ENCODE measurements at places on chromosomes 11 and 22.

GRCh38 chr11:86408845-86409244, 34.2 kb downstream of the CCDC81 start:
- no peak overlapping the region for H3K4me3 ChIP-seq
- DNase-seq = peak; percentile 74
- H3K4me1 ChIP-seq = no peaks in the 10 kb centered on the region
- no peaks in the 10 kb centered on the region for H3K36me3 ChIP-seq
- H3K27me3 ChIP-seq = no peaks in the 10 kb centered on the region
- H3K27ac ChIP-seq = no peak overlapping the region

- H3K4me1 ChIP-seq = peaks cover 14% of the 10 kb centered on the region
- no peaks in the 10 kb centered on the region for H3K27me3 ChIP-seq
- peaks cover 23% of the 10 kb centered on the region for H3K36me3 ChIP-seq
- H3K4me3 ChIP-seq = no peak overlapping the region
Measured at GRCh38 chr11:66539870-66540213, 6.0 kb downstream of the ZDHHC24 start.

DNA sequence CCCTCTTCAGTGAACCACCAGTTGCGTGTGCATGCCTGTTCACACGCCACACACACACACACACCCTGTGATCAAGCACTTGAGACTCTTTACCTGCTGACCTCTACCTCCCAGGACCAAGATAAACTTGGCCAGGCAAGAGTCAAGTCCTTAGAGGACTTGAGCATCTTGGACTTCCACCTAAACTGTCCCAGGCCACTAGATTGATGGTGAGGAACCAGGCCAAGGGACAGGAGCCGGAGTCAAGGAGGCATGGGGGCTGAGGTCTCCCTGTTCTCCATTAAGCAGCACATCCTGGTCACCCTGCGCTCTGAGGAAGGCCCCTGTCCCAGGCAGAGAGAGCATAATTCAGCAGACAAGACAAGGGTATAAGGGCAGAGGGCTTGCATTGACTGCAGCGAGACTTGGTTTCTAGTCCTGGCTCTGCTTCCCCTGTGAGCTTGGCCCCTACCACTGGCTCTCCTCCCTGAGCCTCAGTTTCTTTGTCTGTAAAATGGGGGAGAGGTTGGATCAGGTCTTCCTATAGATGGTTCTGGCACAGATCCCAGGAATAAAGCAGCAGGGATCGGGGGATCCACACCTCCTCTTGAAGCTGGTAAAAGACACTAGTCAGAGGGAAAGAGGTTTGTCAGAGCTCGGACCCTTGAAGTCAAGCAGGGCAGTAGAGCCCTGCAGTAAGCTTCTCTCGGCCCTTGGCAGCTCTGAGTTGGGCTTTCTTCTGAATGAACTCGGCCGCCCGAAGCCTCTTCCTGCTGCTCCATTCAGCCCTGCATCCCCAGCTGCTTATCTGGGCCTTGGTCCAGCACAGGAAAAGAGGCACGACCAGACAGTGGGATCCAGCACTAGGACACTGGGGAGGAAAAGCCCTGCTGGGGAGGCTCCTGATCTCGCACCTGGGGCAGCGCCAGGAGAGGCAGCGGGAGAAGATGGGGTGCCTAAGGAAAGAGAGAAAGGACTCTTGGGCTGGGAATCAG, 2.0 kb downstream of the CREB3L1 start:
- peaks cover 4% of the 10 kb centered on the region for H3K36me3 ChIP-seq
- peak overlapping the region; percentile 96 for H3K4me3 ChIP-seq

DNA sequence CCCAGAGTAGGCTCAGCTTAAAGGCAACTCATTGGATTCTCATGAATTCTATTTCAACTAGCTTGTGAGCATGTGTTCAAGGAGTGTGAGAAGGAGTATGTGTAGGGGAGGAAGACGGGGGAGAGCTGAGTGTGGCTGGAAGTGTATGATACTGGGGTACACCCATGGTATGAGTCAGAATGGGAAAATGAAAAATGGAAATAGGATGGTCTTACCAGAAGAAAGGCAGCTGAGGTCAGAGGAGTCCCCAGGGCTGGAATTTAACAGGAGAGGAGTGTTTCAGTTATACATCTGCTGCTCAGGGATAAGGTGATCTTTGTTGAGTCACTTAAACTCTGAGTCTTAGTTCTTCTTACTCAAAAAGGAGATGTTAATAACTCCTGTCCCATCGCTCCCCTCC, 6.7 kb upstream of the ADAMTS15 start:
- no peak overlapping the region for H3K27ac ChIP-seq
- H3K4me3 ChIP-seq = no peak overlapping the region
- DNase-seq = peak; percentile 30
- no peaks in the 10 kb centered on the region for H3K27me3 ChIP-seq
- H3K4me1 ChIP-seq = peaks cover 9% of the 10 kb centered on the region

DNA sequence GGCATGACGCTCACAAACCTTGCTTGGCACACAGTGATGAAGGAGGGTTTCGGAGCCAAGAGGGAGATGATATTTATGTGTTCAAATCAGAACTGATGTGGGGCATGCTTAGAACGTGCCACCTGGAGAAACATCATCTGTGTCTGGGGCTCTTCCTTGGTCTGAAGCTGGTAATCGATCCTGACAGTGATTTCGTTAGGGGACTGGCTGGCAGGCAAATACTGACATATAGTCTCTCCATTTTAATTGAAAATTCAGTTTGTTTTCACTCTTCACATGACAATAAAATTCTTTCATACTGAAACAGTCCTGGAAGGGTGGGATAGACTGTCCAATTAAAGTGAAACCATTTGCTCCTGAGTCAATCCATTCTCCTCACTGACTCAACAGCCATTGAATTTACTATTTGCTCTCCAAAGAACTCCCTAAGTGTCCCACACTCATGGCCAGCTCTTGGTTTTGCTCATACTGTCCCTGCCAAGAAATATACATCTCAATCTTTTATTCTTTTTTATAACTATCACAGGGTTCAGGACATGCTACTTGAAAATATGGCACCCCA, 134.8 kb downstream of the TRPC6 start:
- H3K4me1 ChIP-seq = peaks cover 46% of the 10 kb centered on the region
- no peak overlapping the region for H3K4me3 ChIP-seq
- H3K27ac ChIP-seq = no peak overlapping the region
- DNase-seq = no peak
- no peaks in the 10 kb centered on the region for H3K27me3 ChIP-seq
- no peaks in the 10 kb centered on the region for H3K36me3 ChIP-seq

GRCh38 chr11:774873-775592, 2.3 kb downstream of the GATD1 start:
- H3K4me3 ChIP-seq = peak overlapping the region; percentile 88
- no peaks in the 10 kb centered on the region for H3K27me3 ChIP-seq
- H3K27ac ChIP-seq = peak overlapping the region; percentile 37
- H3K4me1 ChIP-seq = peaks cover 20% of the 10 kb centered on the region

- H3K36me3 ChIP-seq = no peaks in the 10 kb centered on the region
- no peaks in the 10 kb centered on the region for H3K27me3 ChIP-seq
- H3K4me1 ChIP-seq = peaks cover 19% of the 10 kb centered on the region
- peak overlapping the region; percentile 53 for H3K4me3 ChIP-seq
- H3K27ac ChIP-seq = peak overlapping the region; percentile 77
Measured at GRCh38 chr22:45612940-45613339, 58.7 kb upstream of the ATXN10 start.

DNA sequence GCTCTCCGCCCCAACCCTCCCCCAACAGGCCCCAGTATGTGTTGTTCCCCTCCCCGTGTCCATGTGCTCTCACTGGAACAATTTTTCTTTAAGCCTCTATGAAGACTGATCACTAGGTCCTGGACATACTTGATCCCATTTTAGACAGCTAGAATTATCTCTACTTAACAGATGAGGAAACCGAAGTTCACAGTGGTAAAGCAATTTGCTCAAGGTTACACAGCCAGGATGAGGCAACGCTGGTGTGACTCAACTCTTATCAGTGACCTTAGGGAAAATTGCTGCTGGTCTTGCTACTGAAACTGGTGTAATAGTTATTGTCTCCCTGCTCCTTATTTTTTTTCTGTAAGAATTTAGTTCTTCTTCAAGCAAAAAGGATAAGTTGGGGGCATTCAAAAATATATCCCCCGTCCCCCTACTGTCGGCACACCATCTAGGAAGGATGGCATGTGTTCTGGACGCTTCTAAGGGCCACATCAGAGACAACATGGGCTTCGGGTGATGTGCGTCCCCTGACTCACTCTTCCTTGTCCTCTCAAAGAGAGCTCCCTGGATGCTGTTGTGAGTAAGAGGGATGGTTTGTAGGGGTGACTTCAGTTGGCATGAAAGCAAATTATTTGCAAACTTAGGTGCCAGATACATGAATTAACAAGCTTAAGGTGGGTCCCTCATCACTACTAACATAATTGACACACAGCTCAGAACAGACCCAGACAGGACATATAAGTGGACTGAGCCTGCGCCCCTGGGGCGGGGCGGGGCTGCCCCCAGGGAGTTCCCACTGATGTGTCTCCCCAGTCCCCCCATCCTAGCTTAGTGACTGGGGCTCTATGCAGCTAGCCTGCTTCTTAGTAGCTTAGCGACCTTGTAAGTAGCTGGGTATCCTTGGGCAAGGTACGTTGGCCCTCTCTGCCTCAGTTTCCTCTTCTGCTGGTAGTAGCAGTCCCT, 23.6 kb upstream of the ALX4 start:
- no peaks in the 10 kb centered on the region for H3K36me3 ChIP-seq
- no peak overlapping the region for H3K4me3 ChIP-seq
- H3K27ac ChIP-seq = no peak overlapping the region
- DNase-seq = no peak

- no peak overlapping the region for H3K27ac ChIP-seq
- H3K4me3 ChIP-seq = peak overlapping the region; percentile 73
- H3K27me3 ChIP-seq = no peaks in the 10 kb centered on the region
- H3K36me3 ChIP-seq = peaks cover 53% of the 10 kb centered on the region
- peaks cover 43% of the 10 kb centered on the region for H3K4me1 ChIP-seq
Measured at GRCh38 chr22:32806296-32806695, 4.8 kb downstream of the TIMP3 start.

DNA sequence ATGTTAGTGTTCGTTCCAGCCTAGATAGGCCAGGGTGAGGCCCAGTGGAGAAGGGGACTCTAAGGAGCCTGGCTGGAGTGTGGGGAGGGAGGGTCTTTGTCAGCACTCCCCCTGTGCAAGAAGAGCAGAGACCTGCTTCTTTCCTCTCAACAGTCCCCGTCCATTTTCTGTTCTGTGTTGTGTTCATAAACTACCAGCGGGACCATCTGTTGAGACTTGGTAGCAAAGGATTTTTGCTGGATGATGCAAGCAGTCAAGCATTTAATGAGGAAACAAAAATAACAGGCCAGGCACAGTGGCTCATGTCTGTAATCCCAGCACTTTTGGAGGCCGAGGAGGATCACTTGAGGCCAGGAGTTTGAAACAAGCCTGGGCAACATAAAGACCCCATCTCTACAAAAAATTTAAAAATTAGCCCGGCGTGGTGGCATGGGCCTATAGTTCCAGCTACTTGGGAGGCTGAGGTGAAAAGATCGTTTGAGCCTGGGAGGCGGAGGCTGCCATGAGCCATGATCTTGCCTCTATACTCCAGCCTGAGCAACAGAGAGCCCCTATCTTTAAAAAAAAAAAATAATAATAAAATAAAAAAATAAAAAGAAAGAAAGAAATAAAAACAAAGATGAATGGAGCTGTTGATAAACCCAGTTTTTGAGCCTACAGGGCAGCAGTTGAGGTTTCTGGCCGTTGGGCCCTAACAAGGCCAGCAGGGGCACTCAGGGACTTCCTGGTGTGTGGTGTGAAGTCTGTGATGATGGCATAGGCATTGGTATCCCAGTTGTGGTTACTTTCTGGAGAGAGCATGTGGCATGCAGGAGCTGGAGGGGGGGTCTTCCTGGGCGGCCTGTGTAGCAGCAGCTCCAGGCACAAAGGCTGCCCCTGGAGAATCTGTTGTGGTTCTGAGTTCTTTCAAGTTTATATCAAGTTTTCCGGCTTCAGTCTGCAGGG, 1.7 kb upstream of the TXNRD2 start:
- DNase-seq = peak; percentile 98
- H3K36me3 ChIP-seq = no peaks in the 10 kb centered on the region
- H3K4me3 ChIP-seq = peak overlapping the region; percentile 73
- H3K27me3 ChIP-seq = no peaks in the 10 kb centered on the region
- peak overlapping the region; percentile 99 for H3K27ac ChIP-seq

- no peak for DNase-seq
- H3K4me3 ChIP-seq = no peak overlapping the region
- H3K4me1 ChIP-seq = no peaks in the 10 kb centered on the region
- no peaks in the 10 kb centered on the region for H3K36me3 ChIP-seq
- H3K27ac ChIP-seq = no peak overlapping the region
Measured at GRCh38 chr11:50170115-50170514, 137.4 kb downstream of the OR4C45 start.

GRCh38 chr11:37504921-37505320, 906.9 kb upstream of the RAG2 start:
- H3K27ac ChIP-seq = peak overlapping the region; percentile 76
- H3K4me1 ChIP-seq = peaks cover 15% of the 10 kb centered on the region
- no peak overlapping the region for H3K4me3 ChIP-seq
- no peaks in the 10 kb centered on the region for H3K27me3 ChIP-seq

DNA sequence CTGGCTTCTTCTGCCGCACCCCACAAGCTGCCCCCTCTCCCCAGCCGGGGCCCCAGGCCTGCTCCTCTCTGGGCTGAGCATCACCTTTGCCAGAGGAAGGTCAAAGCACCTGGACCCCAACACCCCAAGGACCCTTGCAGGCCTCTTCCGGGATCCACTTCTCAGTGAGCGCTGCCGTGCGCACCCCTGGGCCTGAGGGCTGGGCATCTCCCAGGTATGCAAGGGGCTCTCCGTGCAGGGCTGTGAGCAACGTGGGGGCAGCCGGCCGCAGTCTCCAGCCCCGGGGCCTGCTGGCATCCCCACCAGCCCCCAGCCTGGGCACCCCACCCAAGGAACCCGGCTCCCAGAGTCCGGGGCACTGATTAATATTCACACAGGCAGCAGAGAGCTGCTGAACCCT, 64.0 kb downstream of the BRD1 start:
- H3K4me3 ChIP-seq = no peak overlapping the region
- no peaks in the 10 kb centered on the region for H3K36me3 ChIP-seq
- no peaks in the 10 kb centered on the region for H3K27me3 ChIP-seq

- peaks cover 28% of the 10 kb centered on the region for H3K4me1 ChIP-seq
- no peak for DNase-seq
- no peaks in the 10 kb centered on the region for H3K36me3 ChIP-seq
- H3K27ac ChIP-seq = no peak overlapping the region
Measured at GRCh38 chr22:23228503-23228902, 48.2 kb downstream of the BCR start.

GRCh38 chr22:42364604-42365110, 67.5 kb downstream of the NFAM1 start:
- H3K36me3 ChIP-seq = no peaks in the 10 kb centered on the region
- H3K27ac ChIP-seq = no peak overlapping the region
- H3K4me1 ChIP-seq = peaks cover 9% of the 10 kb centered on the region
- peaks cover 59% of the 10 kb centered on the region for H3K27me3 ChIP-seq
- no peak overlapping the region for H3K4me3 ChIP-seq

DNA sequence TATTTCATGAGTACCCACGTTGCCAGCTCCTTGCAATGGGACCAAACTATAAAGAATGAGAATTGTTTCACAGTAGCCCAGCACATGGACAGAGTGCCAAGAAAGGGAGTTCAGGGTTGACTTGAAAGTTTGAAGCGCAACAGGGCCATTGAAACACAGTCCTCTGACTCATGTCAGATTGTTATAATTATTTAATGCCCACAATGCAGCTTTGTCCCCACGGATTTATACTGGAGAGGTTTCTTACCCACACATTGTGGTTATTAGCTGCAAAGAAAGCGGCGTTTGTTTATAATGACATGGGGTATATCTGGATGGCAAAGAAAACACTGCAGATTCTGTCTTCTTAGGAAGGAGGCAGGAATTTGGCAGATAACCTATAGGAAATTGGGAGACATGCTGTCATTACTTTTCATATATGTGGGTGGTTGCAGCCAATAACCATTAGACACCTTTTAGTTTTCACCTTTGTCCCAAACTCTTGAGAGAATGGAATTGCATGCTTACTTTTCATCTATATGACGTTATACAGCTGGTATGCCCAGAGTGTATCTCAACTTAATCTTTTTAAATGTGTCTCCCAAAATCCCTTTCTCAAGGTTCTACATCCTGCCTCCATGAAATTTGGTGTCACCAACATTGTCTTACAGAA, 143.6 kb downstream of the TEAD1 start:
- no peak overlapping the region for H3K4me3 ChIP-seq
- peaks cover 54% of the 10 kb centered on the region for H3K4me1 ChIP-seq
- DNase-seq = no peak

Data from osteoblast (primary cell).